CD4-positive, alpha-beta memory T cell (primary cell): ENCODE measurements at places on chromosomes 4 and X. TPM values are rescaled to one million over a fixed set of nuclear protein-coding genes. Genes with fewer than 3 reads are reported as not detected.

DNA sequence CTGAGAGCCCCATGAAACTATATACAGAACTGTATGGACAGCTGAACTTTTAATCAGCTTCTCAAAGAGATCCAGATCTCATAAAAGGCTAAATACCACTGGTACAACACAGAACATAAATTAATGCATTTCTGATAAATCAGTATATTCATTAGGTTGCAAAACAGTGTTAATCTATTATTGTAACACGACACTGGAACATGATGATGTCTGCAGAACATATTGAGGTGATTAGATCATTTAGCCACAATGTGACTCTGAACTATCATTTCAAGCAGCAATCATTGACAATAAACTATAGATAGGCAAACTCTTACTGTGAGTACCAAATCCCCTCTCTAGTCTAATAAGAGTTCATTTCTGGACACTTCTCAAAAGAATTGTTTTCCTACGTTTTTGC lies 50.3 kb downstream of the GASK1B start:
- no peak for DNase-seq

- no peak for DNase-seq
Measured at GRCh38 chr4:91366554-91366953, 937.2 kb upstream of the GRID2 start.

GRCh38 chrX:68443155-68443868 lies 10.0 kb upstream of the OPHN1 start:
- no peak for DNase-seq

- no peak for DNase-seq
Measured at GRCh38 chrX:153767674-153768055, 3.6 kb downstream of the PLXNB3 start.

GRCh38 chrX:72038016-72038415 lies 93.7 kb downstream of the RTL5 start:
- no peak for DNase-seq

GRCh38 chr4:56914336-56914735 lies 6.6 kb downstream of the REST start:
- DNase-seq, result no peak

DNA sequence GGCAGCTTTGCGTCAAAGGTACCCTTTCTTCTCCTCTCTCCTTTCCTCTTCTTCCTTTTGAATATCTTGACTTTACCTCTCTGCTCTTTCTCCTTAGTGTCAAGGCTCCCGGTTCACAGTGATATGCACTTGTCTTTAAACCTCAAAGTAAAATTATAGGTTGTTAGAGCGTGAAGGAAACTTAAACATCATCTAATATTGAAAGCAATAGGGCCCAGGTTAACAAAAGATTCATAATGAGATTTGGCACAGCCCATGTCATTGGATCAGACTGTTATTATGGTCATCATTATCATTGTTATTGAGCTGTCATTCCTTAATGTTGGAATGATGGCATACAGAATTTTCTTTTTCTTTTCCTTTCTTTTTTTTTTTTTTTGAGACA lies 32.5 kb downstream of the FTHL17 start:
- DNase-seq, result no peak

GRCh38 chr4:20319825-20320612 lies 68.3 kb downstream of the SLIT2 start:
- DNase-seq, result no peak

DNA sequence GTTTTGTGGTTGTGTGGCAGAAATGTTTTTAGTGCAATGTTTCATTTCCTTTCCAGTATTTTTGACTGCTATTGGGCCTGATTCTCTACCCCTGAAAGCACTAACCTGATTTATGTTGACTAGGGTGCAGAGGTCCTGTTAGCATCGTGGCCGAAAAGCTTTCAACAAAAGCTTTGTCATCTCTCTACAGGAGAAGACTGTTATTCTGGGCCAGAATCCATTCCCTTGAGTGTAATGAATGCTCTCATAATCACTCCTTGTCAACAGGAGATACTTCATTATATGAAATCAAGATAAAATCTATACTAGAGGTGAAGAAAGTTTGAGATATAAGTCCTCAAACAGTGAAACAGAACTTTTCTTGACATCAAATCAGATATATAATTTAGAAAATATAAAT lies 195.5 kb downstream of the ZNF330 start:
- DNase-seq, result no peak

The ZGRF1 gene
- total RNA-seq, result 7.6 TPM

The TMSB15A gene
- total RNA-seq, result not detected

The NSUN7 gene
- not detected for total RNA-seq

The TMEM31 gene
- not detected for total RNA-seq

The UBQLN2 gene
- 62.6 TPM for total RNA-seq

The PIR gene
- total RNA-seq, result not detected

The PPEF2 gene
- 0.41 TPM for total RNA-seq

The NXF2 gene
- not detected for total RNA-seq

The MTNR1A gene
- not detected for total RNA-seq

The F8A2 gene
- total RNA-seq, result not detected

The HHIP gene
- not detected for total RNA-seq

The PRR27 gene
- total RNA-seq, result not detected

The RAB33A gene
- total RNA-seq, result 10.1 TPM

The GC gene
- total RNA-seq, result not detected
